ENCODE measurements at places on chromosomes 7 and 10. TPM values are rescaled to one million over a fixed set of nuclear protein-coding genes. Genes with fewer than 3 reads are reported as not detected.

Gene PDE6C
- not detected for total RNA-seq

Gene EBLN1
- total RNA-seq, result not detected

- no peak for DNase-seq
Measured at GRCh38 chr10:78780551-78780961, 288.2 kb upstream of the ZMIZ1 start.

- DNase-seq, result no peak
Measured at GRCh38 chr7:151777495-151777880, 99.4 kb downstream of the PRKAG2 start.

Measured in activated naive CD4-positive, alpha-beta T cell treated with anti-CD3 and anti-CD28 coated beads for 36 hours (primary cell).